ENCODE measurements at places on chromosomes 7 and 10. TPM values are rescaled to one million over a fixed set of nuclear protein-coding genes. Genes with fewer than 3 reads are reported as not detected.

IFT22 gene
- total RNA-seq, result 20.9 TPM

TRIM8 gene
- 74.8 TPM for total RNA-seq

SH2D4B gene
- total RNA-seq, result 0.12 TPM

NPC1L1 gene
- total RNA-seq, result not detected

- no peak overlapping the region for H3K4me3 ChIP-seq
- no peaks in the 10 kb centered on the region for H3K4me1 ChIP-seq
- no peak overlapping the region for H3K27ac ChIP-seq
- no peaks in the 10 kb centered on the region for H3K27me3 ChIP-seq
- H3K36me3 ChIP-seq, result no peaks in the 10 kb centered on the region
These were observed 933.3 kb downstream of the XPNPEP1 start for GRCh38 chr10:108989976-108990375.

GRCh38 chr7:107492875-107493274, 23.0 kb downstream of the GPR22 start:
- H3K27me3 ChIP-seq, result no peaks in the 10 kb centered on the region
- H3K4me3 ChIP-seq, result no peak overlapping the region
- H3K36me3 ChIP-seq, result no peaks in the 10 kb centered on the region
- no peak for DNase-seq
- no peak overlapping the region for H3K27ac ChIP-seq
- H3K4me1 ChIP-seq, result peaks cover 2% of the 10 kb centered on the region

DNA sequence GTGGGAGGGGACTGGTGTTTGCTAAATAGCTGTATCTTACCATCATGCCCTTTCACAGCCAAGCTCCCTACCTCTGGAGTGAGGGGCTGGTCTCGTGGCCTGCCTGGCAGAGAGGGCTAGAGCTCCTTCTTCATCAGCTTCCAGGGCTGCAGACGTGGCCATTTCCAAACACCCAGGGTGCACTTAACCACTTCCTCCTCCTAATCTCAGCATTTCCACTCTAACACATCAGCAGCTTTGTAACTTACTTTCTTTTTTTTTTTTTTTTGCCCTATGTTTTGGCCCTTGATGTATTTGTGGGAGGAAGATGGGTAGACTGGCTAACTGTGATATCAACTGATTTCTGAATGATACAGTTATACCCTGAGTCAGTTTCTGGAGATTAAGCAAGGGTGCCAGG, 27.4 kb downstream of the LRRC4 start:
- H3K27ac ChIP-seq, result peak overlapping the region; percentile 19
- peaks cover 54% of the 10 kb centered on the region for H3K4me1 ChIP-seq
- no peaks in the 10 kb centered on the region for H3K36me3 ChIP-seq
- DNase-seq, result no peak

DNA sequence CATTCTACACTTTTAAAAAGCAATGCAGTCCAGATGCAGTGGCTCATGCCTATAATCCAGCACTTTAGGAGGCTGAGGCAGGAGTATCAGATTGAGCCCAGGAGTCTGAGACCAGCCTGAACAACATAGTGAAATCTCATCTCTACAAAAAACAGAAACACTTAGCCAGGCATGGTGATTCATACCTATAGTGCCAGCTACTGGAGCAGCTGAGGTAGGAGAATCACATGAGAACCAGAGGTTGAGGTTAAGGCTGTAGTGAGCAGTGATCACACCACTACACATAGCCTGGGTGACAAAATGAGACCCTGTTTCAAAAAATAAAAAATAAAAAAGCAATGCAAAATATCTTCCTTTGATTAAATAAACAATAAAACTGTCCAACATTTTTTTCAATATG, 205.2 kb downstream of the GRM8 start:
- peaks cover 2% of the 10 kb centered on the region for H3K27me3 ChIP-seq
- H3K4me3 ChIP-seq, result no peak overlapping the region
- H3K4me1 ChIP-seq, result no peaks in the 10 kb centered on the region
- no peak for DNase-seq
- H3K27ac ChIP-seq, result no peak overlapping the region
- H3K36me3 ChIP-seq, result no peaks in the 10 kb centered on the region

DNA sequence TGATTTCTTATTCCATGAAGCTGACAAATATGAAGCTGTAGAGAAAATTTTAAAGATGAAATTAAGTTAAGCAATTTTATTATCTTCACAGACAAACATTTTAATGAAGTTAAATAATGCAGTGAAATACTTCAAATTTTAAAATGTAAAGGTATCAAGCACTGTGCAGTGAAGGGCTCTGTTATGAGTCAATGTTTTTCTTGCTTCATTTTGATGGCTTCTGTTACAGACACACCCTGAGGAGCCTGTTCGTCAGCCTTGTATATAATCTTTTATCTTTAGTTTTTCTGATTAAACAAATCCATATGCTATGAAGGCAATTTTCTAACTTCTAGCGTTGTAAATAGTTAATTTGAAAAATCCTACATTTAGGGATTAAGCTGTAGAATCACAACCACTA, 18.5 kb downstream of the VSTM2A start:
- H3K27me3 ChIP-seq, result no peaks in the 10 kb centered on the region
- no peak overlapping the region for H3K4me3 ChIP-seq
- H3K36me3 ChIP-seq, result no peaks in the 10 kb centered on the region

GRCh38 chr10:73126343-73126742, 16.1 kb downstream of the NUDT13 start:
- no peak overlapping the region for H3K27ac ChIP-seq
- H3K36me3 ChIP-seq, result no peaks in the 10 kb centered on the region
- H3K4me1 ChIP-seq, result no peaks in the 10 kb centered on the region
- no peak for DNase-seq

GRCh38 chr7:137893143-137893742, 46.5 kb upstream of the DGKI start:
- peaks cover 5% of the 10 kb centered on the region for H3K36me3 ChIP-seq
- H3K4me1 ChIP-seq, result peaks cover 18% of the 10 kb centered on the region

All from glutamatergic neuron (in vitro differentiated cells).